Activated CD4-positive, alpha-beta T cell treated with anti-CD3 and anti-CD28 coated beads, Interleukin-2, amount 10 ng/mL, durations not matched to agents 7 days and 5 days (primary cell): ENCODE measurements at places on chromosomes 2 and 18. TPM values are rescaled to one million over a fixed set of nuclear protein-coding genes. Genes with fewer than 3 reads are reported as not detected.

Gene PROM2
- total RNA-seq, result 0.08 TPM

- no peak for DNase-seq
These were observed 8.7 kb downstream of the ANTXR1 start for GRCh38 chr2:69021727-69022126.

- DNase-seq, result no peak
These were observed 167.9 kb downstream of the CCDC102B start for GRCh38 chr18:68965817-68966216.

Gene CTLA4
- total RNA-seq, result 22.7 TPM

Gene LBH
- 146 TPM for total RNA-seq
